Activated CD4-positive, alpha-beta T cell treated with anti-CD3 and anti-CD28 coated beads, Interleukin-2, amount 50 U/mL, for 1 hour (primary cell): ENCODE measurements at places on chromosomes 12 and 14.

GRCh38 chr12:132850291-132850690 lies 21.6 kb upstream of the GOLGA3 start:
- DNase-seq: no peak

- DNase-seq: no peak
Measured at GRCh38 chr14:59246566-59246965, 58.1 kb downstream of the DAAM1 start.

GRCh38 chr12:117685110-117685926 lies 283.5 kb downstream of the KSR2 start:
- DNase-seq: no peak

GRCh38 chr12:87054226-87054625 lies 798.0 kb upstream of the MGAT4C start:
- no peak for DNase-seq

DNA sequence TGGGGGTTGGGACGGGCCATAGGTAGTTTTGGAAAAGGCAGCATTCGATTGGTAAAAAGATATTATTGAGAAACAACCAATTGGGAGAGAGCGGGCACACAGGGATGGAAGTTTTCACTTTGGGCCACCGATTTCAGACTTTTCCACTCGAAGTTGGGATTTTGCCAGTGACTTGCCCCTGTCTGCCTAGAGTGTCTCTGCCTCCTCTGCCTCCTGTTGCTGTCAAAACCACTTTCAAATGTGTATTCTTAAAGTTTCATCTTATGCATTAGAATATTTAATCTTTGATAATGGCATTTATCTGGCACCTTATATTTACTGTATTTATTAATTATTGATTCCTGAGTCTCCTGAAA lies 182.3 kb downstream of the FUT8 start:
- no peak for DNase-seq

GRCh38 chr14:93332853-93333630 lies at the start of gene BTBD7:
BTBD7 (minus strand) TSS chr14:93333036; CDS start chr14:93296051, 36,985 bp downstream.
- DNase-seq: peak; percentile 92

DNA sequence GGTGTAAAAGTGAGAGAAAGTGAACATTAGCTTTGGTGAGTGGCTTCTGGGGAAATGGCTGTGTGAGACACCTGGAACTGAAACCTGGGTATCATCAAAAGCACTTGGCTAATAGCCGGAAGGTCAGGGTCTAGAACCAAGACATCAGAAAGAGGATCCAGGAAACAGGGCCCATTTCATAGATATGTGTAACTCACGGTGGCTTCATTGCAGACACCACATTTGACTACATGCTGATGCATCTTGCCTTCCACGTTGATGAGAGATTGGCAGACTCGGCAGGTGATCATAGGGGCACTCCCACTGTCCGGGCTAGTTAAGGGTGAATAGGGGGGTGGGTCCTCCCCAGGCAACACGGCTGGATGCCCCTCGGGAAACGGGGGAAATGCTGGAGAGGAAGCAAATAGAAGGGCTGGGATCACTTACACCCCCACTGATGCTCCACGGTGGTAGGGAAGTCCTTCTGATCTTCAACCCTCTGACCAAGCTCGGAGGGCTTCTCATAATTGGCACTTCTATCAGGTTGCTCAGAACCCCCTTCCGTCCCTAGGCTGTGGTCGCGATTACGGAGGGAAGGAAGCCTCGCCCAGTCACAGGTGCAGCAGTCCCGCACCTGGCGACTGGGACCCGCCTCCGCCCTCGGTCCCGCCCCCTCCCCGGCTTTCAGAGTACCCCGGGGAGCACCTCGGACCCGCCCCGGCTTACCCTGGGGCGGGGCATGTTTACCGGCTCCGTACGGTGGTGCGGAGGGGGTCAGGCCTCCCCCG lies 593 bp downstream of the PIP4P1 start:
- peak; percentile 63 for DNase-seq

- no peak for DNase-seq
Measured at GRCh38 chr12:10661338-10661737, 12.5 kb downstream of the STYK1 start.

GRCh38 chr12:50073206-50073605 lies 11.9 kb upstream of the SMARCD1 start:
- DNase-seq: no peak

DNA sequence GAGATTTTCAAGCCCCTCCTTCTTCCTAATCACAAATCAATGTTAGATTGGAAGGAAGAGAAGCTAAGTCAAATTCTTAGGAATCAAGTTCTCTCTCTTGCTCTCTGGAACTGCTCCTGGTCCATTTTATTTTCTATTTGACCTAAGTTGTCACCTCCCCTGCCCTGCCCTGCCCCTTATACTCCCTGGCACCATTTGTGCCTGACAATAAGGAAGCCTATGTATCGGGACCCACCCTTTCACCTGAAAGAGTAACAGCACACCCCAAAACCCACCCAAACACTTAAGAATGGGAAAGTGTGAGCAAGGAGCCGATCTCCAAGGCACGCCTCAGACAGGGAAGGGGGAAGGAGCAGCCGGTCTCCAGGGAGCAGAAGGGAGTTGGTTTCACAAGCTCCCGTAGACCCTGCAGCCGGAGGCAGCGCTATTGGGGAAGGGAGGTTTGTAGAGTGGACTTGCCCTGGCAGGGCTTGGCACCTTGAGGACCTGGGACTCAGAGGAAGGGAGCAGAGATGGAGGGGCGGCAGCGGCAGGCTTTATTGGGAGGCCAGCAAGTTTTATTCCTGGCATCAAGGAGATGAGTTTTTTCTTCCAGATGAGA lies 1.6 kb downstream of the LRRC74A start:
- no peak for DNase-seq

GRCh38 chr12:46184798-46185595 lies 83.8 kb downstream of the SLC38A1 start:
- no peak for DNase-seq

- no peak for DNase-seq
Measured at GRCh38 chr12:109709401-109709991, 4.1 kb upstream of the FAM222A start.

- no peak for DNase-seq
Measured at GRCh38 chr12:68200854-68201253, 24.8 kb downstream of the IL26 start.

DNA sequence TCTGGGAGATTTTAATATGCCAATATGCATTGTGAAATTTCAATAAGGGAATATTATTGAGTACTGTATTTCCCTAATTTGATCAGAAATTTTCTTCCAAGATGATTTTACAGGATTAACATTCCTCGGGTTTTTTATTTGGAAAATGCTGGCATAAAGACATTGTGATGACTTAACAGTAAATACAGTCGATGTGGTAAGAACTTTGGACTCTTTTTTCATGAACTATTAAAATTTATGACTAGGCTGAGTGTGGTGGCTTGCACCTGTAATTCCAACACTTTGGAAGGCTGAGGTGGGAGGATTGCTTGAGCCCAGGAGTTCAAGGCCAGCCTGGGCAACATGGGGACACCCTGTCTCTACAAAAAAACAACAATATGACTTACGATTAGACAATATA lies 197.1 kb upstream of the RASSF8 start:
- DNase-seq: no peak

GRCh38 chr12:3202734-3203446 lies 125.7 kb downstream of the TSPAN9 start:
- DNase-seq: peak; percentile 56

GRCh38 chr12:94769047-94769420 lies 118.7 kb upstream of the TMCC3 start:
- DNase-seq: no peak

GRCh38 chr14:89652352-89652751 lies 235.3 kb upstream of the FOXN3 start:
- DNase-seq: no peak

DNA sequence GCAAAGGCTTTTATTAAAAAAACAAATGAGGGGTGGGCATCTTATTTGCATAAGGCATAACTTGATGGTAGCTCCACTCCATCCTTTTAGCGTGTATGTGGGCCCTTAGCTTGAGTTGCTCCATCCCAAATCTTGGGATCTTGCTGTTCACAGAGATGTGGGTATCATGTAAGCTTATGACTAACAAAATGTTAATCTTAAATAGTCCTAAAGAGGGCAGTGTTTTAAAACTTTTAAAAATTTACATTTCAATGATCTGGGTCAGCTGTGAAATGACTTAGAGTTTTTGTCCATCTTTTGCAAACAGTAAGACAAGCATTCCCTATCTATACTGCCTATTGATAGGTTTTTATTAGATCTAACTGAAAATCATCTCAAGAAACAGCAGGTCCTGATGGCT lies 86.0 kb downstream of the SLCO1A2 start:
- no peak for DNase-seq

- no peak for DNase-seq
Measured at GRCh38 chr12:46473634-46474329, 101.2 kb upstream of the SLC38A2 start.

DNA sequence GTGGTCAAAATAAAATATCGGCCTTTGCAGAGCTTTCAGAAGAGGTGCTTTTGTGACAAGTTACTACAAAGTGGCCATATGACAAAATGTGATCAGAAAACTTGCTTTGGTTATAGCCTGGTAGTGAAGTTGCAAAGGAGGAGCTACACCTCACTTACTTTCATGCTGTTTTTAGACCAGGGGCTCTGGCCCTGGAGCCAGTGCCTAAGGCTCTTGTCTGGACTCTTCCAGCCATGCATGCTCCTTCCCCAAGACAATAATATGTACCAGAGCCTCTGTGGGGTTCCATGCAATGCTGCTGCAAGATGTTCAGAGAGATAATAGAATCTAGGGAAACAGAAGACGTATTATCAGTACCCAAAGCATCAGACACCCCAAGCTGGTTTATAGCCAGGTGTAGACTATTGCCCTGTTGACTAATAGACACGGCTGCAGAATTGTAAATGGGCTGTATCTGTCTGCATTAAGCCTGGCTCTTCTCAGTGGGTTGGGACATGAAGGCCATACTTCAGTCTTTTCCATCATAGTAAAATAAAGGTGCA lies 88.5 kb downstream of the EGLN3 start:
- no peak for DNase-seq

DNA sequence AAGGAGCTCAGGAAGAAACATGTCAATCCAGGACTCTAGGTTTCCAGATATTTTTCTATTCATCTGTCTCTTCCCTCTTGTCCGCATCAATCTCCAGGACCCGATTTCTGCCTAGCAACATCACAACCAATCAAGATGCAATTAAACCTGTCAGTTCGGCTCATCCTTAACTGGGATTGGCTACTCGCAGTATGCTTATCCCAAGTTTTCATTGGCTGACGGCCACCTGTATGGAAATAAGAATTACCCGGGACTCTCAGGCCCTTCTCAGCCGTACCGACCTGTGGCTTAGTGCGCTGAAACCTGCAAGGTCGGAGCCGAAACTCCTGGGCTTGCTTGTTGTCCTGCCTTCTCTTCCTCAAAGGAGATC lies 20.4 kb upstream of the ATP5MC2 start:
- no peak for DNase-seq

DNA sequence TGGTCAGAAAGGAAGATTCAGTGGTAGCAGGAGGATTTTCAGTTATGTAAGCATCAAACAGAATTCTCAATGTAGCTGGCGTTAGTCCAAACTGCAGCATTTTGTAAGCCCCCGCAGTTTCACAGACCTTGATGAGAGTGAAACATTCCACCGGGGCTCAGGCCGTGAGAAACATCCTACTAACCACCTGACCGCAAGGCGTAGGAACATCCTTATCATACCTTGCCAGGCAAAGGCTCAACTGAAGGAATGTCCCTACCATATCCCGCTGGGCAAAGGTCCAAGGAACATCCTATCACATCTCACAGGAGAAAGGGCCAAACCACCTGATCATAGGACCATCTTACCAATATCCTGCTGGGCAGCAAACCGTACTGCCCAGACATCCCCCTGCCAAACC lies 624.8 kb upstream of the TMEM132C start:
- DNase-seq: no peak

- DNase-seq: no peak
Measured at GRCh38 chr14:54194501-54194900, 202.3 kb upstream of the CDKN3 start.

GRCh38 chr14:72945356-72946027 lies 19.2 kb downstream of the DCAF4 start:
- no peak for DNase-seq

GRCh38 chr12:111598637-111599452 lies at the start of gene ATXN2:
ATXN2 (minus strand) TSS chr12:111599315; CDS start chr12:111599034, 281 bp downstream.
- peak; percentile 64 for DNase-seq

GRCh38 chr14:59229653-59230406 lies 41.4 kb downstream of the DAAM1 start:
- DNase-seq: no peak

GRCh38 chr14:30243207-30243606 lies 315.6 kb upstream of the PRKD1 start:
- no peak for DNase-seq

DNA sequence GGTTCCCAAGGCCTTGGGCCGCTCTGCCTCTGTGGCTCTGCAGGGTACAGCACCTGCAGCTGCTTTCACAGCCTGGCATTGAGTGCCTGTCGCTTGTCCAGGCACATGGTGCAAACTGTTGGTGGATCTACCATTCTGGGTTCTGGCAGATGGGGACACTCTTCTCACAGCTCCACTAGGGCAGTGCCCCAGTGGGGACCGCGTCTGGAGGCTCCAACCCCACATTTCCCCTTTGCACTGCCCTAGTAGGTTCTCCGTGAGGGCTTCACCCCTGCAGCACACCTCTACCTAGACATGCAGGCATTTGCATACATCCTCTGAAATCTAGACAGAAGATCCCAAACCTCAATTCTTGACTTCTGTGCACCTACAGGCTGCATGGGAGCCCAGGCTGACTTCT lies 19.2 kb upstream of the ASPG start:
- DNase-seq: no peak

DNA sequence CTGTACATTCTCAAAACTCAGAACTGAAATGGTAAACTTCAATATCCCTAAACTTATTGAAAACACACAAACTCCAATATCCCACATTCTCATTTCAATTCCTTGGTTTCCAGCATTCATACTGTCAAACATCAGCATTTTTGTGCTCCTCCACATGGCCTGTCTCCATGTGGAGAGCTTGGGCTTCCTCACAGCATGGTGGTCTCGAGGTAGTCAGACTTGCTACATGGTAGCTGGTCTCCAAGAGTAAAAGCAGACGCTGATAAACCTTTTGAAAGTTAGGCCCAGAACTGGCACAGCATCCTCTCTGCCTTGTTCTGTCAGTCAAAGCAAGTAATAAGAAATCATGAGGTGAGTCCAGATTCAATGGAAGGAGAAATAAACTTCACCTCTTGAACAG lies 70.5 kb downstream of the VCPKMT start:
- DNase-seq: no peak

GRCh38 chr14:102798926-102799325 lies 21.7 kb downstream of the TRAF3 start:
- DNase-seq: no peak

DNA sequence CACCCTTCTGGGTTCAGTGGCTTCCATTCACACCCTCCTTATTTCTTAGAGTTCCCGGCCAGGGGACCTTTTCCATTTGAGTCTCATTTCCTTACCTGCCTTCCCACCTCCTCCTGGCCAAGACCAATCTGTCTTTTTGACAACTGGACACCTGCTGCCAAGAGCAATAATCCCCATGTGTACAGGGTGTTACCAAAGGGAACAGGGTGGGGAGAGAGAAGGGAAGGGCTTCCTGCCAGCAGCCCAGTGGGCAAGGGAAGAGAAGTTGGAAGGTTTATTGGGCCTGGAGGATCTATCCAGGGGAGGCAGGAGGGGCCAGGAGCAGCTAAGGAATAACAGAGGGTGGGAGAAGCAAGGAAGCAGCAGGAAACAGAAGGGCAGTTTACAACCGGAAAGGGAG lies 346.2 kb downstream of the C12orf75 start:
- DNase-seq: no peak

- DNase-seq: no peak
Measured at GRCh38 chr12:124916374-124917134, 2.1 kb upstream of the UBC start.
